Activated naive CD4-positive, alpha-beta T cell treated with anti-CD3 and anti-CD28 coated beads, Interleukin-2, amount 50 U/mL, for 72 hours (primary cell): ENCODE measurements at places on chromosomes 4 and X.

- no peak for DNase-seq
These were observed 44.9 kb upstream of the DDX3X start for GRCh38 chrX:41289095-41289494.

GRCh38 chr4:177079327-177079726, 230.3 kb upstream of the NEIL3 start:
- no peak for DNase-seq

DNA sequence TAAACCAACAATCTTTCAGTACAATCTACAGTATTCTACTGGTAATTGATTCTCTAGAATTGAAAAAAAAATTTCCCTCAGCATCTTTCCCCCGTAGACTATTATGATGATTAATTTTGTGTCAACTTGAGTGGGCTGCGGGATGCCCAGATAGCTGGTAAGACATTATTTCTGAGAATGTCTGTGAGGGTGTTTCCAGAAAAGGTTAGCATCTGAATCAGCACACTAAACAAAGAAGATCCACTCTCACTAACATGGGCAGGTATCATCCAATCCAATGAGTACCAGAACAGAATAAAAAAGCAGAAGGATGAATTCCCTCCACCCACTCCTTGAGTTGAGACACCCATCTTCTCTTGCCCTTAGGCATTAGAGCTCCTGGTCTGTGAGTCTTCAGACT, 186.1 kb upstream of the MAB21L2 start:
- no peak for DNase-seq

- DNase-seq = no peak
These were observed 1087.1 kb downstream of the C4orf33 start for GRCh38 chr4:130183096-130183495.

GRCh38 chr4:2417765-2418649, at the start of gene ZFYVE28:
TSS of gene ZFYVE28 (minus strand) at chr4:2418645. CDS start at chr4:2418323, 322 bp downstream.
- peak; percentile 15 for DNase-seq

- no peak for DNase-seq
These were observed 774 bp downstream of the ZCCHC4 start for GRCh38 chr4:25313201-25313895.

- DNase-seq = no peak
These were observed 957 bp downstream of the PPP2R2C start for GRCh38 chr4:6471307-6472007.

DNA sequence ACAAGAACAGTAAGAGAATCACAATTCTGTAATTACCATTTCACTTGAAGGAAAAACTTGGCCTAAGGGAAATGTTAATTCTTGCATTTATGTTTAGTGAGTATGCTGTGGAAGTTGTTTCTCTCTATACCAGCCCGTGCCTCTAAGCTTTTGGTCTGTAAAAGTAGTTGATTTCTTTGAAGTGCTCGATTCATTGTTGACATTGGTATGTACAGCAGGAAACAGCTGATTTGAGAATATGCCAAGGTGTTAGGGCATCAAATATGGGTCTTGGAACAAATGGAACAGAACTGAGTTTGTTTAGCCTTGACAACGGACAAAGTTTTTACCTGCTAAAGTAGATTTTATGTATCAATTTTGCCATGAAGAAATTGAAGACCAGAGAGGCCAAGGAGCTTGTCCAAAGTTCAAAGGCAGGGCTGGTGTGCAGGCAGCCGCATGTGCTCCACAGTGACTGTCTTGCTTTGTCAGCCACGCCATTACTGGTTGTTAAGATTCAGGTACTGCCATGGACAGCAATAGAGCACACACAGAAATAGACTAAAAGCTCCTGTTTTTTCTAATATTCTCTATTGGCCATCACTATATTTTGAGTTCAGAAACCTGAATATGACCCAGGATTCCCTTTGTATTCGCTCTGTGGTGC, 75.5 kb upstream of the TLR3 start:
- no peak for DNase-seq

- no peak for DNase-seq
These were observed 26.5 kb upstream of the HERC6 start for GRCh38 chr4:88352062-88352740.

DNA sequence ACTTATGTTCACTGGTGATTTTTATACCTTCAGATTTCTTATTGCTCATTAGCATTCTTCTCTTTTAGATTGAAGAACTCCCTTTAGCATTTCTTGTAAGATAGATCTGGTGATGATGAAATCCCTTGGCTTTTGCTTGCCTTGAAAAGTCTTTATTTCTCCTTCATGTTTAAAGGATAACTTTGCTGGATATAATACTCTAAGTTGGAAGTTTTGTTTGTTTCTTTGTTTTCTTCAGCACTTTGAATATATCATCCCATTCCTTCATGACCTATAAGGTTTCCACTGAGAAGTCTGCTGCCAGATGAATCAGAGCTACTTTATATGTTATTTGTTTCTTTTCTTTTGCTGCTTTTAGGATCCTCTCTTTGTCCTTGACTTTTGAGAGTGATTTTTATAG, 18.5 kb downstream of the CC2D2A start:
- DNase-seq = no peak

GRCh38 chrX:20633451-20633850, 366.7 kb upstream of the RPS6KA3 start:
- no peak for DNase-seq

DNA sequence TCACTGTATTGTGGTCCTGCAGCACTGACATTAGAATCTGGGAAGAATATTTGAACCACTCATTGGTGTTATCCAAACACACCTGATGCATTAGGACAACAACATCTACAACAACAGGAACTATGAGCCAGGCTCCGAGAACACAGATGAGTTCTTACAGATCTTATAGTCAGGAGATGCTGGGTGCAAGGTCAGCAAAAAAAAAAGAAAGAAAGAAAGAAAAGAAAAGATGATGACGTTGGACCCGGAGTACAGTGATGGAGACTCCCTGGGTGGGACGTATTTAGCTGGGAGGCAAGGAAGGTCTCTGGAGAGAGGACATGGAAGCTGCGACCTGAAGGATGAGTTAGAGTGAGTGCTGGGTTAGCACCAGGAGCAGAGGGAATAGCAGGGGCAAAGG, 17.8 kb upstream of the MAN2B2 start:
- DNase-seq = no peak

DNA sequence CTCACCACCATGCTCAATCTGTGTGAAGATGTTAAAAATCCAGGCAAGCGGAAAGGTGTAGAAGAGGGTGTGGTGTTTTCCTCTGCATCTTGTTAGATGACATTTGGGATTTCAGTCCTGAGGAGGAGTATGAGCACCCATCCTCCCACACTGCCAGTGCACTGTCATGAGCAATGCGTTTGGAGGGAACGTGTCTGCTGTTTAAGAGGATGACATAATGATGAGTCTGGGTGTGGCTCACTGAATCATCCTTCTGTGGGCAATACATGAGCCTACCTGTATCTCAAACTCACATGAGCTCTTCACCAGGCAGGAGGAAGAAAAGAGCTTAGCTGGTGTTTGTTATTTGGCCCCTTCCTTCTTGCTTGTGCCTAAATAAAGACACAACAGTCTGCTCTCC, 67.9 kb upstream of the ARX start:
- DNase-seq = no peak

GRCh38 chrX:45903781-45904201, 641.4 kb downstream of the ZNF674 start:
- no peak for DNase-seq

GRCh38 chr4:70958681-70959080, 34.8 kb upstream of the DCK start:
- DNase-seq = no peak

DNA sequence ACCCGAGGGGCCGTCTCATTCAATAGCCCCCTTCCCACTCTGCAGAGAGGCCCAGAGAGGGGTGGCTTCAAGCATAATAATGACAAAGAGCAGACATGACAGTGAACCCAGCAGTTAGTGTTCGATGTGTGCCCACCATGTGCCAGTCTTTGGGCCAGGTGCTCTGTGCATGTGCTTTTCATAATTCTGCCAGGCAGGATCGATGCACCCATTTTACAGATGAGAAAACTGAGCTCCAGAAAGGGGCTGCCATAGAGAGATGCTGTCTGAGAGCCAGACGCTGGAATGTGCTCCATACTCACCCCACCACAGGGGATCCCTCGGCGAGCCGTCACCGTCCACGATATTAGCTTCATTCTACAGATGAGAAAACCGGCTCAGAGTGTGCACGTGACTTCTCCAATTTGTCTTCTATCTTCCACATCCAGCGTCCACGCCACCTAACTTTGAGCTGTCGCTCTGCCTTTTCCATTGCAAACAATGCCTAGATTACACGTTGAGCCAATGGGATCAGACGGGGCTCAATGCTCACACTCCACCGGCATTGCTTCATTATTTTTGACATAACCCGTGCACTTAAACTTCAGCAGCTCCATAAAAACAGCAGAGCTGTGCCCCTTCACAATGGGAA, 8.2 kb downstream of the ADRA2C start:
- DNase-seq = no peak

DNA sequence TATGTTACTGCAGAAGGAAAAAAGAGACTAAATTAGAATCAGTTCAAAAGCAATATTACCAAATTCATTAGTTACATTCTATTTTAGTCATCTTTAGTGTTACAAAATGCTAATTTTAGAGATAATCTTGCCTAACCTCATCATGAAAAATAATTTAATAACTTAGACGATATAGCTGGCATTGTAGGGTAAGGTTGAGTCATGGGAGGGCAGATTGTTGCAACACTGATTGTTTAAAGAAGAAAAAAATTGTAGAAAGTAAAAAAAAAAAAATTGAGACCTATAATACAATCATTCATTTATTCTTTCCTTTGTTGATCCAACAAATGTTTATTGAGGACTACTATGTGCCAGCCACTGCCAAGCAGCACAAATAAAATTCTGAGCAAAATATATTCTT, 330.9 kb downstream of the GBA3 start:
- no peak for DNase-seq

DNA sequence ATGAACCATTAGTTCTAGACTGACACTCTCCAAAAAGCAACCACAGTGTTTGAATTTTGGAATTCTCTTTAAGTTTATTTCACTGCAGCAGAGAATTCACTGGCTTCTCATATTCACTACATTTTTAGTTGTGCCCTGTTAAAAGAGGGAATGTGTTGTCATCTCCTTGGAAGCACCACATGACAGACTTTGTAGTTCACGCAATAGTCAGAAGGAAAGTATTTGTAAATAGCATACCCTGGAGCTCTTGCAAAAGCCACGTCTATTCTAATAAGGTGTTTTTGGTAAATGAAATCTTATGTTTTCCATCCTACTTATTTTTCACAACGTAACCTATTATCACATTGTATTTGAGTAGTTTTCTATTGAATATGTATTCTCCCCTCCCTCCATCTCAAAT, 25.8 kb downstream of the DOCK11 start:
- no peak for DNase-seq

- DNase-seq = no peak
These were observed 3.7 kb upstream of the FOXR2 start for GRCh38 chrX:55619547-55619946.

DNA sequence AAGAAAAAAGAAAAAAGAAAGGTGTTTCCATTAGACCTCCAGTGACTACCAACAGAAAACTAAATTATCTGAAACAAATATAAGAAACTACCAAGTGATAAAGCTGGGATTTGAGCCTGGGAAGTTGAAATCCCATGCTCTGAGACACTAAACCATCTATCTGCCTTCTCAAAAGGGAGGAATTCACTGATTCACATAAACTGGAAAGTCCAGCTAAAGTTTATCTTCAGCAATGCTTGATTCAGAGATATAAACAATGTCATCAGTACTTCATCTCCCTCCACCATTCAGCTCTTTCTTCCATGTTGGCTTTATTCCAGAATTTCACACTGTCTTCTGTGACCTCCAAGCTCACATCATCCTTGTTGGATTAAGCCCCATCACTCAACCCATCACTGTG, 96.3 kb downstream of the IQCM start:
- DNase-seq = no peak

DNA sequence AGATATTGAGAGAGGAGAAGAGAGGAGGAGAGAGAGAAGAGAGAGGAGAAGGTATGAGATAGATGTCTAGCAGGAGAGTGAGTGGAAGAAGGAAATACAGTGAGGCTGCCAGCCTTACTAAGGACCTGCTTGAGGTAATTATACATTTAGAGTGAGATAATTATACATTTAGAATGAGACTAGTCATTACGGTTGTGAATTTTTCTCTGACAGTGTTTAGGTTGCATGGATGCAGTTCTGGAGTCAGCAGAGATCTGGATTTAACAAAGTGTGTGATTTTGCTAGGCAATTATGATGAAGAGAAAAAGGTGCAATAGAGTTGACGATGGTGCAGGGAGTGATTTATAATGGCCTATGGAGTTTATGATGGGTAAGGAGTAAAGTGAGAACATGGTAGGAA, 187.1 kb upstream of the ARX start:
- DNase-seq = no peak

DNA sequence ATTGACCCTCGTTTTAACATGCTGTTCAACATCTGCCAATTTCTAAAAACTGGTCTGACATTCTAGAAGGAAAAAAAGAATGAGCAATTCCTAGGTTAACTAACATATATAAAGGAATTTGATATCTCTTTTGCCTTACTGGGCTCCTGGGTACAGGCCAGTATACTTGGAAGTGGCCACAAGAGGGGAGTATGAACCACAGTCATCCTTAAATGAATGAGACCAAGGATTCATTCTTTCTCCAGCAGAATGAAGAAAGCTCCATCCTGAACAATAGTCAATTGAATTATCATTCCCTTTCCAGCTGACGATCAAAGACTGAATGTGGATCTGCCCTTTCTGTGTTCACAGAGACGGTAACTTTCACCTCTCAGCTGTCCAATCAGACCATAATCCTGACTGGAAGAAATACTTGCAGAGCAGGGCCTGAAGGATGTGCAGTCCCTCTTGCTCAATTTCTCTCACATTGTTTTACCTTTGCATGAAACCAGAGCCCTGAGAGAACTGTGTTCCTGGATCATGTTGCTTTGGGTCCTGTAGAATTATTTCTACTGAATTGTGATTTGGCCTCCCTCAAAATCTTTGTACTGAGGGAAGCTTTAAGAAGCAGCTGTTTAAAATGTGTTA, 14.8 kb upstream of the SPARCL1 start:
- no peak for DNase-seq

DNA sequence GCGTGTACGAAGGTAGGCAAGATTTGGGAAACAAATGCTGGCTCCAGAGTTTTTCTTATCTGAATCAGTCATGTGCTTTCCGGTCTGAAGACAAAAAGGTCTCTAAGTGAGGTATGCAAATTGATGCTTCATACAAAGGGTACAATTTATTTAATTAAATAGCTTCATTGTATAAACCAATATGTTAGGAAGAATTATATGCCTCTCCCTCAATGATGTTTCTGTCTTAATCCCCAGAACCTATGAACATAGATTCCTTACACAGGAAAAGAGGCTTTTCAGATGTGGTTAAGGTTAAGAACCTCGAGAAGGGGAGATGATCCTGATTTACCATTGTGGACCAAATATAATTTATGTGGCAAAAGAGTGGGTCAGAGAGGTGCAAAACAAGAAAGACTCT, 543.5 kb upstream of the PCDH10 start:
- DNase-seq = no peak

DNA sequence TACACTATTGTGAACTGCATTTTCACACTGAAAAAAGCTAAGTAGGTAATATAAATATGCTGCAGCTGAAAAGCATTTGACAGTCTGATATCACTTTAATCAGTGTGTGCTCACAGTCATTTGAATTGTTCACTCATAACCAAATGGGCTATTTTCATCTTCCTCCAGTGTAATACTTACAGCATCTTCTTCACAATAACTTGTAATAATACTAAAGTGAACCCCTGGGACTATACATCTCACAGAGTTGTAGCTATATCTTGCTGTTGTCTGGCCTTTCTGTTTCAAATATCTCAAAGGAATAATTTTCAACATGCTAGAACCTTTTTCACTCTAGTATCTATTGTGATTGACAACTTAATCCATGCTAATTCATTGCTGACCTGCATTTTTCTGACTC, 66.8 kb upstream of the GALNTL6 start:
- no peak for DNase-seq
